HCT116 (cell line): ENCODE measurements at places on chromosomes 1 and 21. TPM values are rescaled to one million over a fixed set of nuclear protein-coding genes. Genes with fewer than 3 reads are reported as not detected.

The SCAF4 gene
- 31.1 TPM for total RNA-seq

The KIFAP3 gene
- total RNA-seq: 10.8 TPM

The PLPP3 gene
- total RNA-seq: 3.4 TPM

- peaks cover 26% of the 10 kb centered on the region for H3K36me3 ChIP-seq
- DNase-seq: no peak
- peaks cover 72% of the 10 kb centered on the region for H3K4me1 ChIP-seq
- H3K4me3 ChIP-seq: peak overlapping the region; percentile 82
- no peaks in the 10 kb centered on the region for H3K27me3 ChIP-seq
Observed at GRCh38 chr1:28508435-28508754, 2.6 kb downstream of the RCC1 start.

GRCh38 chr1:201013991-201014815, 9.3 kb downstream of the KIF21B start:
- no peak overlapping the region for H3K27ac ChIP-seq
- no peak for DNase-seq
- H3K36me3 ChIP-seq: no peaks in the 10 kb centered on the region
- H3K27me3 ChIP-seq: no peaks in the 10 kb centered on the region
- H3K4me3 ChIP-seq: no peak overlapping the region

GRCh38 chr1:28365864-28366263, 3.7 kb upstream of the PHACTR4 start:
- peak overlapping the region; percentile 43; the same call in 1 of the 2 replicates for H3K27ac ChIP-seq
- no peak for DNase-seq
- no peaks in the 10 kb centered on the region for H3K36me3 ChIP-seq
- no peaks in the 10 kb centered on the region for H3K27me3 ChIP-seq
- H3K4me1 ChIP-seq: peaks cover 24% of the 10 kb centered on the region

DNA sequence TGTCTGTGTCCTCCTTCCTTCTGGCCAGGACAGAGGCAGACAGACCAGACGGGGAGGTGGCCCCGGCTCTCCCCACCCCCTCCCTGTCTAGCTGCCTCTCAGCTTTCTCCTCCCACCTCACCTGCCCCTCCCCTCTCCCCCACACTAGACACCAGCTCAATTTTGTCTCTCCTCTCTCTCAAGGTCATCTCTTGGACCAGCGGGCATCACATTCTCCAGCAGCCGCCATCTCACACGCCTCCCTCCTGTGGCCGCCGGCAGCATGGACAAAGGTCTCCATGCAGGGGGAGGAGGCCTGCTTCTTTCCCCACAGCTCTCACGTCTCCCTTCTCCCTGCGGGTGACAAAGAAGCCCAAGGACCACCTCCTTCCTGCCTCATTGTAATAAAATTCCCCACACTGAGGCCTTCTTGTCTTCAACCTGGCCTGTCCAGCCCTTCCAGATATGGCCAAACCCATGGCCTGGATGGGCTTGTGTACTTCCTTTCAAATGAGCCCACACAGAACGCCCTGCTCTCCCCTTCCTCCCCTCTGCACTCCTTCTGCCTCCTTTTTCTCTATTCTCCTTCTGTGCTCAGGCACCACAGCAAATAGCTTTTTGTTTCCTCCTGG, 14.6 kb downstream of the OPTC start:
- H3K36me3 ChIP-seq: no peaks in the 10 kb centered on the region
- DNase-seq: no peak
- peaks cover 14% of the 10 kb centered on the region for H3K4me1 ChIP-seq
- H3K27ac ChIP-seq: no peak overlapping the region

DNA sequence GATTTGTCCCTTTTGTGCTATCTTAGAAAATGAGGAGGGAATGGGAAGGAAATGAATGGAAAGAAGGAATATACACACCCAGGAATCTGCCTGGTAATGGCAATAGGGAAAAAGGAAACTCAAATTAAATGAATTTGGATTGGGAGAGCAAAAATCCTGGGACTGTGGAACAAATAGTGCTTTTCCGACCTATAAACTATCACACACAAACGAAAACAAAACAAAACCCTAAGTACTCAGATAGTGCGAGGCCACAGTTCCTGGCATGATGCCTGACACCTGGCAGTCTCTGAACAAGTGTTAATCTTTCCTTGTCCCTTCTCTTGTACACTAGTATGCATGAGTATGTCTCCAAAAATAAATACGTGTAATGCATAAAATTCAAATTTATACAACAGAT, 319.8 kb upstream of the SPAG17 start:
- no peak overlapping the region for H3K4me3 ChIP-seq
- no peak for DNase-seq
- no peaks in the 10 kb centered on the region for H3K36me3 ChIP-seq
- no peaks in the 10 kb centered on the region for H3K4me1 ChIP-seq

DNA sequence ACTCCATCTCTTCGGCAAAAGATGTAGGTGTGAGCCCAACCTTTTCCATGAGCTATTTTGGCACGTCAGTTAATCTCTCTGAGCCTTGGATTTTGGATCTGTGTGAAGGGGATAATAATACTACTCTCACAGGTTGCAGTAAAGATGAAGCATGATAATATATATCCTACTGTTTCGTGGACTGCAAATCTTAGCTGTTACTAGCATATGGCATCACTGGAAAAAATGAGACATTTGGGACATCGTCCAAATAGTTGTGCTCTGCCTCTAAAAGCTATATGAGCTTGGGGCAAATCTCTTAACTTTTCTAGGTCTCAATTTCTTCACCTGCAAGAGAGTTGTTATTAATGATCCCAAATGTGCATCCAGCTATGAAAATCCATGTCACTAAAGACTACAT, 147.4 kb upstream of the ZRANB2 start:
- H3K27ac ChIP-seq: no peak overlapping the region
- DNase-seq: no peak
- no peaks in the 10 kb centered on the region for H3K27me3 ChIP-seq
- H3K36me3 ChIP-seq: no peaks in the 10 kb centered on the region

GRCh38 chr1:2350501-2350900, 40.9 kb downstream of the MORN1 start:
- no peaks in the 10 kb centered on the region for H3K4me1 ChIP-seq
- no peaks in the 10 kb centered on the region for H3K27me3 ChIP-seq
- no peak overlapping the region for H3K27ac ChIP-seq
- no peak overlapping the region for H3K4me3 ChIP-seq
- no peaks in the 10 kb centered on the region for H3K36me3 ChIP-seq
